ENCODE measurements at places on chromosomes 3 and 15. TPM values are rescaled to one million over a fixed set of nuclear protein-coding genes. Genes with fewer than 3 reads are reported as not detected.

The IL16 gene
- 130 TPM for total RNA-seq

The CLSTN2 gene
- not detected for total RNA-seq

The GOLGA8T gene
- not detected for total RNA-seq

The TAGLN3 gene
- total RNA-seq, result 1.2 TPM

The ISL2 gene
- total RNA-seq, result not detected

The SH2D7 gene
- total RNA-seq, result not detected

DNA sequence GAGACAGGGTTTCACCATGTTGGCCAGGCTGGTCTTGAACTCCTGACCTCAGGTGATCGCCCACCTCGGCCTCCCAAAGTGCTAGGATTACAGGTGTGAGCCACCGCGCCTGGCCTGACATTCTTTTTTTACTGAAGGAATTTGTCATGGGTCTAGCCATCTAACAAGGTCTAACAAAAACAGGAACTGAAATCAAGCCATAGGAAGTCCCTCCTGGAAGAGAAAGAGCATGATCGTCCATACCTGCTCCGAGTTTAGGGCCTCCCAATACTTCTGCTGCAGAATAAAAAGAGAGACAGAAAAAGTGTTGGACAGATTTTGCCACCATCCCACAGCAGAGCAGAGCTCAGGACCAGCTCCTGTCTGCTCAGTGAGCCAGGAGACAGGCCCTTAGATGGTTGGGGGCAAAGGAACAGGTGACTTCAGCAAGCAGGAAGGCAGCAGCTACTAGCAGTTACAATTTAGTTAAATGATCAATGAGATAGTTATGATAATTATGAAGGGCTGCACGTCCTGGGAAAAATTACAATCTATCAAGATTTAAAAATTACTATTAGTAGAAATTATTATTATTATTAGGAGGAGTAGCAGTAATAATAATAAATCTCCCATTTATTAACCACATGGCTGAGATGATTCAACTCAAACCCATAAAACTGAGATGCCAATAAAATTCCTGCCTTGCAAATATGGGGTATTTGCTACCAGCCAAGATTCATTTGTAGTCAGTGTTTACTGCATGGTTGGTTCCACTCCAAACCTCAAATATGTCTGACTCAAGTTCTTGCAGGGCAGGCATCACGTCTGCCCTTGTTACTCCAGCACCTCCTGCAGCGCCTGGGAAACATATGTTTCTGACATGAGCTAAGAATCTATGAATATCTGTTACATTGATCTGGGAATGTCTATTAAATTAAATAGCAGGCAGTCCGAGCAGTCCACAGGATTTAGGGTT, 40.1 kb downstream of the TMEM44 start:
- DNase-seq, result no peak
- H3K36me3 ChIP-seq, result no peaks in the 10 kb centered on the region
- H3K27ac ChIP-seq, result no peak overlapping the region

DNA sequence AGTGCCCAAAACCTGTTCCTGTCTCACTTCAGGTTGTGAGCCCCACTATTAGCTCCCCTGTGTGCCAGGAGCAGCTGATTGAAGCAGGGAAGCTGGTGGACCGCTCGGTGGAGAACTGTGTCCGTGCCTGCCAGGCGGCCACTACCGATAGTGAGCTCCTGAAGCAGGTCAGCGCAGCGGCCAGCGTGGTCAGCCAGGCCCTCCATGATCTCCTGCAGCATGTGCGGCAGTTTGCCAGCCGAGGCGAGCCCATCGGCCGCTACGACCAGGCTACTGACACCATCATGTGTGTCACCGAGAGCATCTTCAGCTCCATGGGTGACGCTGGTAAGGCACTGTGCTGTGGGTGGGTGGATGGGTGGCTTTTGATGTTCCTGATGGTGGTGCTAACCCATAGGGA, 334.1 kb upstream of the TPM1 start:
- H3K4me3 ChIP-seq, result no peak overlapping the region
- no peaks in the 10 kb centered on the region for H3K36me3 ChIP-seq
- peaks cover 13% of the 10 kb centered on the region for H3K4me1 ChIP-seq
- no peak for DNase-seq
- H3K27me3 ChIP-seq, result no peaks in the 10 kb centered on the region

GRCh38 chr3:76097589-76097969, 312.2 kb upstream of the ZNF717 start:
- H3K36me3 ChIP-seq, result no peaks in the 10 kb centered on the region
- no peaks in the 10 kb centered on the region for H3K4me1 ChIP-seq
- no peak overlapping the region for H3K27ac ChIP-seq
- DNase-seq, result no peak

DNA sequence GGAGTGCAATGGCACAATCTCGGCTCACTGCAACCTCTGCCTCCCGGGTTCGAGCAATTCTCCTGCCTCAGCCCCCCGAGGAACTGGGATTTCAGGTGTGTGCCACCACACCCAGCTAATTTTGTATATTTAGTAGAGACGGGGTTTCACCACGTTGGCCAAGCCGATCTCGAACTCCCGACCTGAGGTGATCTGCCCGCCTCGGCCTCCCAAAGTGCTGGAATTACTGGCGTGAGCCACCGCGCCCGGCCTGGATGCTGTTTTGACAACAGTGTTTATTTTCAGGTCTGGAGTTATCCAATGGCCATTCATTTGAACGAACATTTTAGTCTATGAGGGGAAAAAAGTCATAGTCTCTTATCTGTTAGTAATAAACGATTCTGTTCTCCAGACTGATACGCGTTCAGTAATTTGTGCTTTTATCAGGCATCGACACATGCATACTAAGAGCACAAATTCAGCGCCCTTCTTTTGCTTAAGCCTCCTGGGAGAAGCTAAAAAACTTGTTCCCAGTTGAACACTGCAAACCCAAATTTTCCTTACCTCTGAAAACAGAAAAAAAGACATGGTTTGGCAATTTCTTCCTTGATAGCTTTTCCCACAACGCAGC, 1.3 kb downstream of the B3GALNT1 start:
- peak overlapping the region; percentile 62 for H3K4me3 ChIP-seq
- H3K36me3 ChIP-seq, result no peaks in the 10 kb centered on the region
- no peak overlapping the region for H3K27ac ChIP-seq
- H3K27me3 ChIP-seq, result peaks cover 31% of the 10 kb centered on the region
- H3K4me1 ChIP-seq, result peaks cover 7% of the 10 kb centered on the region

- H3K4me1 ChIP-seq, result peaks cover 14% of the 10 kb centered on the region
- no peaks in the 10 kb centered on the region for H3K27me3 ChIP-seq
- H3K36me3 ChIP-seq, result no peaks in the 10 kb centered on the region
- no peak overlapping the region for H3K27ac ChIP-seq
Measured at GRCh38 chr3:112744825-112745566, 101.7 kb downstream of the CD200R1L start.

GRCh38 chr15:73414876-73415275, 28.1 kb upstream of the REC114 start:
- H3K4me3 ChIP-seq, result no peak overlapping the region
- no peak overlapping the region for H3K27ac ChIP-seq
- H3K36me3 ChIP-seq, result no peaks in the 10 kb centered on the region
- H3K4me1 ChIP-seq, result no peaks in the 10 kb centered on the region
- H3K27me3 ChIP-seq, result peaks cover 11% of the 10 kb centered on the region

DNA sequence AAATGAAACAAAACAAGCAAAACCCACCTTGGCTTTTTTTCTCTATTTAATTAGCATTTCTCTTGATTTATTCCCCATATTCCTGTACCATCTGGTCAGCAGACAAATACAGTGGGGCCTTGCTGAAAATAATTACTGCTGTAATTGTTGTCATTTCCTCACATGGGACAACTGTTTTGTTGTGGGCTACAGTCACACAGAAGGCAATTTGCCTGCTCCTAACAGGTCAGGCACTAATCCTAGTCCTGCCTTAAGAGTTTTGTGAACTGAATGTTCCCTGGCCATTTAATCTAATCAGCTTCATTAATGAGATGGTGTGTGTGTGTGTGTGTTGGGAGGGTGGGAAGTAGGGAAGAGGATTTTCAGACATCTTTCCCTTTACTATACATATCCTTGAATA, 11.6 kb downstream of the TRPC1 start:
- no peaks in the 10 kb centered on the region for H3K4me1 ChIP-seq
- H3K27me3 ChIP-seq, result no peaks in the 10 kb centered on the region
- DNase-seq, result no peak
- no peak overlapping the region for H3K27ac ChIP-seq
- H3K36me3 ChIP-seq, result no peaks in the 10 kb centered on the region

DNA sequence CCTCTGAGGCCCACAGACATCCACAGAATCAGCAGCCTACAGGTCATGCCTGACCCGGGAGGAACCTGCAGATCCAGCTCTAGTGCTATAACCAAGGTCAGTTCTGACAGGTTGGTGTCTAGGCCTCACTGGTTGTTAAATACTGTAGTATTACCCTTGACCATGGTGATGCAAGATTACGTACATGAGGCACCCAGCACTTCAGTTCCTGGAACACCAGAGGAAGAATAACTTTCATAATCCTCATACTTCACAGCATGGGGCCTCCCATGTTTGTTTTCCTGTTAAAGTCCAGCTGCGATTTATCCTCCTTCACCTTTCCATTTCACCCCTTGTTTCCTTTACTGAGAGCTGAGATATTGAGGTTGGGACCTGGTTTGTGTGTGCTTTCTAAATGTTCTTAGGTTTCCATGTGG, 34.4 kb upstream of the GLCE start:
- H3K27me3 ChIP-seq, result no peaks in the 10 kb centered on the region
- DNase-seq, result no peak
- no peak overlapping the region for H3K4me3 ChIP-seq
- no peaks in the 10 kb centered on the region for H3K36me3 ChIP-seq
- peak overlapping the region; percentile 27 for H3K27ac ChIP-seq

GRCh38 chr3:127445581-127446343, 144.8 kb downstream of the TPRA1 start:
- no peak overlapping the region for H3K4me3 ChIP-seq
- H3K4me1 ChIP-seq, result no peaks in the 10 kb centered on the region
- peaks cover 2% of the 10 kb centered on the region for H3K27me3 ChIP-seq
- H3K36me3 ChIP-seq, result no peaks in the 10 kb centered on the region

DNA sequence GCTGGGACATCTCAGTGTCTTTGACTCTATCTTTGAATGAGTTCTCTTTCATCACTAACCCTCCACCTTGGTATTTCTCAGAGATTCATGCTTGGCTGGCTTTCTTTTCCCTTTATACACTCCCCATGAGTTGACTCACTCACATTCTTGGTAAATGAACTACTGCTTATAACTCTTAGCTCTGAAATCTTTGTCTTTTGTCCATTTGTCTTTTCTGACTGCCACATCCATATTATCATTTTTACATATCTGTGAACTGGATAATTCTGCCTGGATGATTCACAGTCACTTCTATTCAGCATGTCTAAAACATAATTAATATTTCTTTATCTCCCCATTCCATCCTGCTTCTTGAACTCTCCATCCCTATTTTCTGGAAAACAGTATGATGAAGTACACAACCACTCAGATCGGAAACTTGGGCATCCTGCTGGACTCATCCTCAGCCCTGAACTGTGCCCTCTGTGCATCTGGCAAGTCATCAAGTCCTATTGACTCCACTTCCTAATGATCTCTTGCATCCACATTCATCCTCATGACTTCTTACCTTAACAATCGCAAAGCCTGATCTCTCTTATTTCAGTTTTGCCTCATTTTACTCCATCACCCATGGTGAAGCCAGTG, 66.9 kb downstream of the KCNAB1 start:
- H3K4me3 ChIP-seq, result no peak overlapping the region
- H3K4me1 ChIP-seq, result no peaks in the 10 kb centered on the region
- no peaks in the 10 kb centered on the region for H3K36me3 ChIP-seq
- peaks cover 1% of the 10 kb centered on the region for H3K27me3 ChIP-seq
- no peak overlapping the region for H3K27ac ChIP-seq

DNA sequence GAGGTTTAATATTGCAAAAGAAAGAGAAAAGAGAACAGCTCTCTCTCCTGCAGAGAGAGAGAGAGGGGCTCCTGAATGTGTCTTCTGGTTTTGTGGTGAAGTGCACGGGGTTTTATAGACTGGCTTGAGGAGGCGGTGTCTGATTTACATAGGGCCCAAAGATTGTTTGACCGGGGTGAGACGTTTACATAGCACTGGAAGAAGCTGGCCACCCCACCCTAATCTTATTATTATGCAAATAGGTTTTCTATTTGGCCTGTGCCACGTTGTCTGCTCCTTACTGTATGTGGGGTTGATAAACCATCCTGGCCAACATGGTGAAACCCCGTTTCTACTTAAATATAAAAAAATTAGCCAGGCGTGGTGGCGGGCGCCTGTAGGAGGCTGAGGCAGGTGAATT, 268.6 kb downstream of the SV2B start:
- H3K4me1 ChIP-seq, result peaks cover 21% of the 10 kb centered on the region
- no peaks in the 10 kb centered on the region for H3K36me3 ChIP-seq
- H3K27ac ChIP-seq, result no peak overlapping the region
- no peaks in the 10 kb centered on the region for H3K27me3 ChIP-seq

GRCh38 chr3:185152410-185153170, at the start of gene C3orf70:
C3orf70 (minus strand) TSS chr3:185153060; CDS start chr3:185152823, 237 bp downstream.
- H3K4me1 ChIP-seq, result peaks cover 2% of the 10 kb centered on the region
- peaks cover 30% of the 10 kb centered on the region for H3K27me3 ChIP-seq
- no peaks in the 10 kb centered on the region for H3K36me3 ChIP-seq
- H3K27ac ChIP-seq, result no peak within 1 kb of the TSS
- H3K4me3 ChIP-seq, result peak within 1 kb of the TSS; percentile 67

GRCh38 chr3:195135917-195136316, 135.0 kb downstream of the XXYLT1 start:
- H3K27me3 ChIP-seq, result no peaks in the 10 kb centered on the region
- no peak overlapping the region for H3K4me3 ChIP-seq
- no peak overlapping the region for H3K27ac ChIP-seq
- peaks cover under 1% of the 10 kb centered on the region for H3K4me1 ChIP-seq

DNA sequence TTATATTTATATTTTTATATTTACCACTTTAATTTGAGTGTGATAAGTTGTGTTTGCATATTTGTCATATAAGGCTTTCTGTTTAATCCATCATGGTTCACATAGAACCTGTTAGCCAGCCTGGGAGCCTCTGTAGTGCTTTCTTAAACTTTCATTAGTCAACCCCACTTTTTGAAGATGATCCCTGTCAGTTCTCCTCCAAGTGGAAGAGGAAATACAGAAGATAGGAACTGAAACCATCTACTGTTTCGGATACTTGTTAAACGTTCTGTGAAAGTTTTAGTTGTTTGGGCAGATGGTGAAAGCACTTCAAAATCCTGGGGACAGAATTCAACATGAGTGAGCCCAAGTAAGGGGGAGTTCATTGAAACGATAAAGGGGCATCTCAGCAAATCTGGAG, 4.6 kb upstream of the SAMMSON start:
- no peaks in the 10 kb centered on the region for H3K36me3 ChIP-seq
- H3K27ac ChIP-seq, result no peak overlapping the region
- H3K27me3 ChIP-seq, result no peaks in the 10 kb centered on the region
